Progenitor cell of endocrine pancreas (in vitro differentiated cells): ENCODE measurements at places on chromosomes 5 and 9. TPM values are rescaled to one million over a fixed set of nuclear protein-coding genes. Genes with fewer than 3 reads are reported as not detected.

Gene ELOVL7
- 14.5 and 18.0 TPM in 2 replicates for total RNA-seq

Gene VPS13A
- 54.1 and 55.5 TPM in 2 replicates for total RNA-seq

Gene VCAN
- 673 and 675 TPM in 2 replicates for total RNA-seq

Gene CKMT2
- 1.7 and 3.7 TPM in 2 replicates for total RNA-seq

Gene IL31RA
- total RNA-seq = 0.17 TPM in 1 of 2 replicates, not detected in the other

Gene FSD1L
- 27.6 and 29.5 TPM in 2 replicates for total RNA-seq

GRCh38 chr9:109959679-109960078 lies 179.7 kb downstream of the PALM2AKAP2 start:
- no peaks in the 10 kb centered on the region for H3K36me3 ChIP-seq
- H3K4me3 ChIP-seq = no peak overlapping the region
- no peak for DNase-seq

GRCh38 chr9:15293804-15294316 lies 13.2 kb downstream of the TTC39B start:
- no peak overlapping the region for H3K4me3 ChIP-seq
- peaks cover 8% of the 10 kb centered on the region for H3K4me1 ChIP-seq
- peak overlapping the region; percentile 46 for H3K27ac ChIP-seq
- H3K27me3 ChIP-seq = no peaks in the 10 kb centered on the region
- peaks cover 13% of the 10 kb centered on the region for H3K36me3 ChIP-seq

DNA sequence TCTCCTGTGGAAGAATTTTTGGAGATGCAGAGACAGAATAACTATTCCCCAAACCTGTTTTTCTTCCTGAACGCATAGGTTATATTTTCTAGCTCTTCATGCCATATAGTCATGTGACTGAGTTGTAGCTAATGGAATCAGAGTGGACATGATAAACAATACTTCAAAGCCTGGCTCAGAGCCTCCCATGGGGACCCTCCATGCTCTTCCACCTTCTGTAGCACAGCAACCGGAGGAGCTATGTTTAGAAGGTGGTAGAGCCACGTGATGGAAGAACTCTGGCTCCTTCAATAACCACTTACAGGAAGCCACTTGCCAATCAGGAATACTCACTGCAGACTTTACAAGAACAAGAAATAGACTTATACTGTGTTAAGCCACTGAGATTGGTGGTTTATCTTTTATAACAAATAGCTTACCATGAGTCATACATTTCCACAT lies 39.2 kb downstream of the NADK2 start:
- H3K27ac ChIP-seq = peak overlapping the region; percentile 62
- H3K36me3 ChIP-seq = peaks cover 28% of the 10 kb centered on the region
- no peak overlapping the region for H3K4me3 ChIP-seq
- no peaks in the 10 kb centered on the region for H3K27me3 ChIP-seq
- peaks cover 16% of the 10 kb centered on the region for H3K4me1 ChIP-seq
- no peak for DNase-seq

GRCh38 chr5:33309068-33309467 lies 131.7 kb upstream of the TARS1 start:
- no peak overlapping the region for H3K27ac ChIP-seq
- peaks cover 9% of the 10 kb centered on the region for H3K4me1 ChIP-seq
- no peak overlapping the region for H3K4me3 ChIP-seq
- H3K27me3 ChIP-seq = no peaks in the 10 kb centered on the region

DNA sequence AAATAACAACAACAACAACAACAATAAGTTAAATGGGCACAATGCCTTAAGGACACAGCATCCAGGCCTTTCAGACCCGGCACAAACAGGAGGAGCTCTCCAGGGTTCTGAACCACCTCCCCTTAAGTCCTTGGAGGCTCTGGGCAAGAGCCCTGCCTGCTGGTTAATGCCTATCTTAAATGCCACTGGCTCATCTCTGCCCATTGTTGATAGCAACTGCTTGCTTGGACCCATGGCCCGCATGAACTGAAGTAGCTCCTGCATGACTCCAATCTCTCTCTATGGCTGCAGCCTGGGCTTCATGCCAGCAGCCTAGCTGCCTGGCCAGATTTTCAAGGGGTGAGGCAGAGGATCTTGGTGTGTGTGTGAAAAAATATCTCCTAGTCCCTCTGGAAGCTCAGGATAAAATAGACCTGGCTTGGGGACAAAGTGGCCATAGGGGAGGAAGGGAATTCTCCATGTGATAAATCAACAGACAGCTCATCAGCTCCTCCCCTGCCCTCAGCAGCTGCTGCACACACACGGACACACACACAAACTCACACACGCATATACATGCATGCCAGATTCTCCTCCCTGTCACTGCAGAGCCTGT lies 27.4 kb downstream of the FAM219A start:
- H3K4me1 ChIP-seq = no peaks in the 10 kb centered on the region
- no peaks in the 10 kb centered on the region for H3K27me3 ChIP-seq
- H3K4me3 ChIP-seq = no peak overlapping the region
- no peak overlapping the region for H3K27ac ChIP-seq
- peak; percentile 44 for DNase-seq

DNA sequence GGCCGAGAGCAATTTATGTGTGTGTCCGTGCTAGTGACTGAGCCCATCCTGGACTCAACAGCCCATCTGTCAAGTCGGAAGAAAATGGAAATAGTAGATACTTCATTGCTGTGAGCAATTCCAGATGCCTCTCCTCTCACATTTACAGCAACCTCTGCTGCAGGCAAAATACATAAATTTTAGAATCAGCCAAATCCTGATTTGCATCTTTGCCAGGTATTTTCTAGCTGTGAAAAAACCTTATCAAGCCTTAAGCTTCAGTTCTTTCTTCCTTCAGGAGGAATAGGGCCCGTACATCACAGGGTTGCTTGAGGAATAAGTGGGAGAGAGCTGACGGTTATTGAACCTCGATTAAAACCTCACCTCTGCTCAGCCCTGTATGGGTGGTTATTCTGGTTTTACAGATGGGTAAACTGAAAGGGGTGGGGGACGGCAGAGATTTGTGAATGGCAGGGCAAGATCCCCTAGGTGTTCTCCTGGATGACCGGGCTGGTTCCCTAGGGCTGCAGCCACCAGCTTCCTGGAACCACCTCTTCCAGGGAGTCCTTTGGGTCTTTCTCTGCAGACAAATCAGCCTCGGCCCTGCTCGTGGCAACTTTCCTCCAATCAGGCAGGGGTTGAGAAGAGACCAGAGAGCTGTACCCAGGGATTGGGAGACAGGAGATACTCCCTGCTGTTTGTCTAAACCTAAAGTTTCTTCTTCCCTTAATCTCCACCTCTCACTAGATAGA lies 5.3 kb upstream of the MSX2 start:
- peaks cover 9% of the 10 kb centered on the region for H3K4me1 ChIP-seq
- no peak for DNase-seq
- peaks cover 82% of the 10 kb centered on the region for H3K27me3 ChIP-seq

DNA sequence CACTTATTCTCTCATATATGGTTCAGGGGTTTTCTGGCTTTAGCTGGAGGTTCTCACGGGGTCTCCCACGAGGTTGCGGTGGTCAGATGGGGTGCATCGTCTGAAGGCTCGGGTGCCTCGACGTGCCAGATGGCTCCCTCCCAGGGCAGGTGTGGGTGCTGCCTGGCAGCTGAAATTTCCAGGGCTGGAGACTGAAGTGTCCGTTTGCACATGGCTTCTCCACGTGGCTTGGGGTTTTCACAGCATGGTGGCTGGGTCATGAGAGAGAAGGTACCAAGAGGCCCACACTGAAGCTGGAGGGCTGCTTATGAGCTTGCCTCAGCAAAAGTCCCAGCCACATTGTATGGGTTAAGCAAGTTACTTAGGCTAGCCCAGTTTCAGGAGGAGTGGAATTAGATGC lies 218.6 kb downstream of the AGTPBP1 start:
- H3K27ac ChIP-seq = no peak overlapping the region
- H3K4me3 ChIP-seq = peak overlapping the region; percentile 80
- H3K36me3 ChIP-seq = no peaks in the 10 kb centered on the region
- peaks cover 61% of the 10 kb centered on the region for H3K27me3 ChIP-seq
- DNase-seq = no peak
- H3K4me1 ChIP-seq = peaks cover 2% of the 10 kb centered on the region
